Activated CD4-positive, alpha-beta T cell treated with anti-CD3 and anti-CD28 coated beads for 36 hours (primary cell): ENCODE measurements at places on chromosomes 1 and 21.

DNA sequence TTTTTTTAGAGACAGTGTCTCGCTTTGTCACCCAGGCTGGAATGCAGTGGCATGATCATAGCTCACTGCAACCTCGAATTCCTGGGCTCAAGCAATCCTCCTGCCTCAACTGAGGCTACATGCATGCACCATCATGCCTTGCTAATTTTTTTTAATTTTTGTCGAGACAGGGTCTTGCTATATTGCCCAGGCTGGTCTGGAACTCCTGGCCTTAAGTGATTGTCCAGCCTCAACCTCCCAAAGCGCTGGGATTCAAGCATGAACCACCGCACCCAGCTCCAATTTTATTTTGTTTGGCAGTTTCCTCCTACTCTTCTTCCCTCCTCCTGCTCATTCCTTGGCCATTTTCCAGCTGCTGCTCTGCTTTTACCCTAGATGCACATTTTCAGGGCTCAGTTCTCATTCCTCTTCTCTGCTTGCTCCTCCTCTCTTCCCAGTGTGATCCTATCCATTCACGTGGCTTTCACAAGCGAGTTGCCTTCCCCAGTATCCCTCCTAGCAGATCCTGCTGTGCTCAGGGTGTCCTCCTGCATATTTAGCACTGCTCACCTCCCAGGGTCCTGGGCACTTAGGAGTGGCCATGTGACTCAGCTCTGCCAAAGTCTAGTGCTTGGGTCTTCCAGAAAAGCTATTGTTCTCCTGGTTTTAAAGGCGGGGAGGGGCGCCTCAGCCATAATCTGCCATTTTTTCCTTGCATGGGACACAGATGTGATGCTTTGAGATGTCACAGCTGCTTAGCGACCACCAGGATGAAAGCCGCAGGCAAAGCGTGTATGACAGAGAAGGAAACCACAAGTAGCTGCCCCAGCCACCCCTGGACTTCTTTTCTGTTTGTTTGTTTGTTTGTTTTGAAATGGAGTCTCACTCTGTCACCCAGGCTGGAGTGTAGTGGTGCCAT is 33.7 kb downstream of the PSEN2 start:
- no peak for DNase-seq
- H3K4me1 ChIP-seq: no peaks in the 10 kb centered on the region
- H3K36me3 ChIP-seq: no peaks in the 10 kb centered on the region
- no peak overlapping the region for H3K27ac ChIP-seq
- H3K27me3 ChIP-seq: no peaks in the 10 kb centered on the region

DNA sequence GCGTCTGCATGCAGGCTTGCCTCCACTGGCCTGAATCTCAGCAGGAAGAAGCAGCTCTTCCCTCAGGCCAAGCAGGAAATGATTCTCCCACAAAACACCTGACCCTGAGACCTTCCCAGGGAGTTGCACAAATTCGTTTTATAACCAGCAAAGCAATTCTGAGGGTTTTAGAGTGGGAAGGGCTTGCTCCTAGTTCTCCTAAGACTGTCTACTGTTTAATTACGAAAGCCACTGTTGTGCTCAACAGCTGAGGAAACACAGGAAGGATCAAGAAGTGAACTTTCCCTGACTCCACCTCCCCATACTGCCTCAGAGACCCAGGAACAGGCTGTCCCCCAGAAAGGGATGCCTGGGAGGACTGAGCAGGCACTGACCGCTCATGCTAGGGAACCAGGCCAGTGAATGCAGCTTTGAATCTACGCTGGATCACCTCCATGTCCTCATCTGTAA is 37.0 kb upstream of the PUM1 start:
- H3K4me1 ChIP-seq: no peaks in the 10 kb centered on the region
- H3K27ac ChIP-seq: no peak overlapping the region
- H3K36me3 ChIP-seq: no peaks in the 10 kb centered on the region

DNA sequence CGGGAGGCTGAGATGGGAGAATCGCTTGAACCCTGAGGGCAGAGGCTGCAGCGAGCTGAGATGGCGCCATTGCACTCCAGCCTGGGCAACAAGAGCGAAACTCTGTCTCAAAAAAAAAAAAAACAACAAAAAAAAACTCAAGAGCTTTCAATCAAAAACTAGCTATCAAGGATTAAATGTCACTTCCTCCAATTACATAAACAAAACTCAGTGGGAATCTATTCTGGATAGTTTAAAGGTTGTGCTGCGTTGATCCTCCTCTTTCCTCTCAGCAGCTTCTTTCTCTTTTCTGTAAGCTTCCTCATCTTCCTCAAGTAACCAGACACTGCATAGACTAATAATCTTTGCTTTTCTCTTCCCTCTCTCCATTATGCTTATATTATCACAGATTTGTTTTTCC is 20.7 kb downstream of the EIF4G3 start:
- DNase-seq: no peak
- no peak overlapping the region for H3K4me3 ChIP-seq
- H3K27me3 ChIP-seq: no peaks in the 10 kb centered on the region
- peaks cover 29% of the 10 kb centered on the region for H3K36me3 ChIP-seq
- no peak overlapping the region for H3K27ac ChIP-seq

- peaks cover 23% of the 10 kb centered on the region for H3K27me3 ChIP-seq
- no peak overlapping the region for H3K4me3 ChIP-seq
- peak; percentile 13 for DNase-seq
- H3K36me3 ChIP-seq: no peaks in the 10 kb centered on the region
- no peak overlapping the region for H3K27ac ChIP-seq
Measured at GRCh38 chr1:201649761-201650622, 111.1 kb downstream of the NAV1 start.

- peaks cover 11% of the 10 kb centered on the region for H3K36me3 ChIP-seq
- H3K4me1 ChIP-seq: peaks cover 34% of the 10 kb centered on the region
- peak overlapping the region; percentile 7 for H3K4me3 ChIP-seq
- peak overlapping the region; percentile 87 for H3K27ac ChIP-seq
- no peak for DNase-seq
Measured at GRCh38 chr1:205593967-205594366, 37.8 kb downstream of the ELK4 start.
